ENCODE measurements at places on chromosomes 11 and 22.
A peak's percentile ranks its signal among the peaks of the same experiment; 100 is the strongest.

DNA sequence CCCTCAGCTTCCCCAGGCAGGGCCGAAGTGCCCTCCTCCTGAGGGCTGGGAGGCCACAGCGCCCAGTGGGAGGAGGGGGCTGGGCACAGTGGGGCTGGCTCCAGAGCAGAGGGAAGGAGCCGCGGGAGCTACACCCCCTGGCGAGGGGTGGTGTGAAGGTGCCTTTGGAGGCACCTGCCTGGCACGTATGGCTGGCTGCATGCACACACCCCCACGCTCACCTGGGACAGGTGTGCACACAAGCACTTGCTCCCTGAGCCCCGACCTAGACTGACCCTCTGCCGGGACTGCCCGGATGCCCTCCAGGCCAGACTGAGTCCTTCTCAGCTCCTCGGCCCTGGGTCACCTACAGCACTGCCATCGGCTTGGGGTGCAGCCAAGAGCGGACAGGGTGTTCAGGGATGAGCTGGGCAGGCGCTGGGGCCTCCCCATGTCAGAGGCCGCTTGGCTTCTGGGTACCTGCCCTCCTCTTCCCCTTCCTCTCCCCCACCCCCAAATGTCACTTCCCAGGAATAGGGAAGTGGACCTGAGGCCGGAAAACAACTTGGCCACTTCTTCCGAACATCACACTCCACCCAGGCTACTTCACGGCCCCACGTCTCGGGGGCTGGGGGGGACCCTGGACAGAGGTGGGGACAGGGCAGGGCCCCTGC is 7.4 kb upstream of the PIM3 start:
- no peak for DNase-seq

DNA sequence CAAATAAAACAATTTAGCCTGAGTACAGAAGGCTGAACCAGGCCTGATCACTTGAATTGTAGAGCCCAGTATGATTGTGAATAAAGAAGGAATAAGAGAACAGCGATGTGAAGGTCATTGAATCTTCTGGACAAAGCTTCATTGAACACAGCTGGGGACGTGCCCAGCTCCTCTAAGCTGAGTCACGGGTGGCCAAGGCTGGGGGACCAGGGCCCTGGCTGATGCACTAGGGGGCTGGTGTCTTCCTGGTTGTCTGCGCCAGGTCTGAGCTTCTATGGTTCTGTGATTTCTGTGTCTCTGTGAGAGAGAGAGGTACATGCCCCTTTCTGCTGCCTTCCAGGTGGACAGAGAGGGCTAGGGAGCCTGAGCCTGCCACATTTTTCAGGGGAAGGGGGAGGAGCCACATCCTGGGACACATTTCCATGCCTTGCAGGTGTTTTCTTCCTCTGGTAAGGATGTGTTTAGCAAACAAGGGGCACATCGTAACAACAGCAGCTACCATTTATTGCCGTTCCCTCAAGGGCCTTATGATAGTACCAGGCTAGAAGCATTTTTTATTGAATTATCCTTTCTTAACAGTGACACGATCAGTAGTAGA is 135.7 kb downstream of the C11orf91 start:
- DNase-seq, result no peak

- no peak for DNase-seq
Observed at GRCh38 chr11:100094121-100094865, 592.8 kb upstream of the ARHGAP42 start.

DNA sequence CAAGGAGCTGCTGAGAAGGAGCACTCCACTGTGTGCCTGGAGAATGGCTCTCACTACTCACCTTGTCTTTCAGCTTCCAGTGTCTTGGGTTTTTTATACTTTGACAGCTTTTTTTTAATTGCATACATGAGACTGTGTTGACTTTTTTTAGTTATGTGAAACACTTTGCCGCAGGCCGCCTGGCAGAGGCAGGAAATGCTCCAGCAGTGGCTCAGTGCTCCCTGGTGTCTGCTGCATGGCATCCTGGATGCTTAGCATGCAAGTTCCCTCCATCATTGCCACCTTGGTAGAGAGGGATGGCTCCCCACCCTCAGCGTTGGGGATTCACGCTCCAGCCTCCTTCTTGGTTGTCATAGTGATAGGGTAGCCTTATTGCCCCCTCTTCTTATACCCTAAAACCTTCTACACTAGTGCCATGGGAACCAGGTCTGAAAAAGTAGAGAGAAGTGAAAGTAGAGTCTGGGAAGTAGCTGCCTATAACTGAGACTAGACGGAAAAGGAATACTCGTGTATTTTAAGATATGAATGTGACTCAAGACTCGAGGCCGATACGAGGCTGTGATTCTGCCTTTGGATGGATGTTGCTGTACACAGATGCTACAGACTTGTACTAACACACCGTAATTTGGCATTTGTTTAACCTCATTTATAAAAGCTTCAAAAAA is 72.6 kb downstream of the NCAPD3 start:
- DNase-seq, result no peak

DNA sequence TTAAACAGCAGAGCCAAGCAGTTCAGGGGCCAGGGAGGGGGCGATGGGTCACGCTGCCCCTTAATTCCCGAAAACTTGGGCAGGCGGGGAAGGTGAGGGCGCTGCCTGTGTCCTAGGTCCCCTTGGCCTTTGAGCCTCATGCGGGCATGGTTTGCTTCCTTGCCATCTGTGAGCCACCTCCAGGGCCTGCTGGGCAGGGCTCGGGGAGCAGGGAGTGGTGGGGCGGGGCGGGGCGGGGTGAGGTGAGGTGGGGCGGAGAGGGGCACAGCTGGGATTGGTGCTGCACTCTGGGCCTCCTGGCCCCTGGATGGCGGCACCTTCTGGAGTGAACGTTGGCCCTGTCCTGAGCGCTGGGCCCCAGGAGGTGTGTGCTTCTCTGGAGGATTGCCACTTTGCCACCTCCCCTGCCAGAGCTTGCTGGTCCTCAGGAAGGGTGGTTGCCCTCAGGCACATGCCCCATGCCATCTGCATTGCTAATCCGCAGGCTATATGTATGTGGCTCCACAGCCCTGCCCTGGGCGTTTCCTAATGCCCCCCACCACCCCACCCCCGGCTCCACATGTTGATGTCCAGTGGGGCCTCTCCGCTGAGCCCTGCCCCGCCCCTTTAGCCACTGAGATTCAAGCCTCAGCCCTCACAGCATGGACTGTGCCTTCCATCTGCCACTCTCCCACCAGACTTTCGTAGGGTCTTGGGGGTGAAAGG is 352.5 kb downstream of the TBC1D22A start:
- no peak for DNase-seq

- DNase-seq, result no peak
Observed at GRCh38 chr11:76664578-76665061, 5.9 kb downstream of the LRRC32 start.

DNA sequence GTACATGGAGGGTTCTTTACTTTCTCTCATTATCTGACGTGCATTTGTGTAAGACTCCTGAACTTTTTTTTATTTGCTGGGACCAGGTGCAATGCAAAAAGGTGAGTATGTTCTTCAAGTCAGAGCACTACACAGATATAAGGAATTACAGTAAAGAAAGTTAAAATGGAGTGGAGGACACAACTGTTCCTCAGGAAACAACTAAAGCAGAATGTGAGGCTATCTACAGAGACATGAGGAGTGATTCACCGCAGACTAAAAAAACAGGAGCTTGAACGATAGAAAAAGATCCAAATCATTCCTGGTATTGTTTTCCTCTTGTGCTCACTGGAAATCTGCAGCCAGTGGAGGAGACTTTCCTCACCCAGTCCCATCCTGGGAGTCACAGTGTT is 106.2 kb downstream of the ABTB2 start:
- DNase-seq, result no peak

- DNase-seq, result no peak
Observed at GRCh38 chr11:88315981-88316441, 21.5 kb downstream of the CTSC start.

DNA sequence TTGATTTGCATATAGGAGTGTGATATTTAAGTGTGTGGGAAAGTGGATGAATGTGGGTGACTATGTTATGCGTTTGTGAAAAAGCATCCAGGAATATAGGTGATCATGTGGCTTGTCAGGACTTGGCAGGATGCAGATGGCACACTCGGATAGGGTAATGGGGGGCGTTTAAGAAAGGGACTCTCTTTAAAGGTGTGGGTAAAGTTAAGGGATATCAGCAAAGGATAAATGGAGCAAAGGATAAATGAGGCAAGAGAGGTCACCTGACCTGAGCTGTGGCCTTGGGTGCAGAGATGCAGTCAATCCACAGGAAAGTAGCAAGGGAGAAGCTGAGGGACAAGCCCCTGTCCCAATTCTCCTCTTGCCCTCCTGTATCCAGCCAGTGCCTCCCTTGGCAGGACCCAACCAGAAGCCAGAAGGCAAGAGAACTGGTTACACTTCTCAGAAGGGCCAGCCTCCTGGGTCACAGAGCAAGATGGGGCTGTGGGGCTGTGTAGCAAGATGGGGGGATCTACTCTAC is 47.5 kb upstream of the GRAMD1B start:
- DNase-seq, result no peak

GRCh38 chr11:68375337-68375736 is 62.9 kb downstream of the LRP5 start:
- DNase-seq, result no peak

DNA sequence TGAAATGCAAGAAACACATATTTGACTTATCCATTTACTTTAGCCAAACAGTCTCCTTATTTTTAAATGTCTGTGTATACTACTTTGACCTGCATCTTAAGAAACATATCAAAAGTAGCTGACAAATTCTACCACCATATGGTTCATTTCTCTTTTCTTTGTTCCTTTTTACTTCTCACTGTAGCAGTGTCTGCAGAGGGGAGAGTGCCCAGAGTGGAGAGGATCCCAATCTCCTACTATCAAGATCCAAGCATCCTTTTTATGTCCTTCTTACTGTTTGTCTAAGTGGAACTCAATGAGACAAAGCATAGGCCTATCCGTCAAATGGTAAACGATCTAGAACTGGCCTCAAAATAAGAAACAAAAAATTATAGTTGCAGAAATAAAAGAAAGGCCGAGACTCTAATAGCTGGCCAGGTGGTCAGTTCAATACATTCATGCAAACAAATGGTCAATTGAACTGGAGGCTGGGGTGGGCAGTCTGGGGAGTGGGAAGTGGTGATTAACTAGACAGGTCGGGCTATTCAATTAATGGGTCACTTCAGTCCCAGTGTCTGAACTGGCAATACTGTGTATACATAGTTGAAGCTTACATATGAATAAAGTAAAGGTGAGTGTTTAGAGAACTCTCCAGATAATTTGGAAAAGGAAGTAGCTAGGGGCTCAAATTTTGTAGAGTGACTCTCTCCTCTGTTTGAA is 149.1 kb downstream of the MAML2 start:
- DNase-seq, result no peak

DNA sequence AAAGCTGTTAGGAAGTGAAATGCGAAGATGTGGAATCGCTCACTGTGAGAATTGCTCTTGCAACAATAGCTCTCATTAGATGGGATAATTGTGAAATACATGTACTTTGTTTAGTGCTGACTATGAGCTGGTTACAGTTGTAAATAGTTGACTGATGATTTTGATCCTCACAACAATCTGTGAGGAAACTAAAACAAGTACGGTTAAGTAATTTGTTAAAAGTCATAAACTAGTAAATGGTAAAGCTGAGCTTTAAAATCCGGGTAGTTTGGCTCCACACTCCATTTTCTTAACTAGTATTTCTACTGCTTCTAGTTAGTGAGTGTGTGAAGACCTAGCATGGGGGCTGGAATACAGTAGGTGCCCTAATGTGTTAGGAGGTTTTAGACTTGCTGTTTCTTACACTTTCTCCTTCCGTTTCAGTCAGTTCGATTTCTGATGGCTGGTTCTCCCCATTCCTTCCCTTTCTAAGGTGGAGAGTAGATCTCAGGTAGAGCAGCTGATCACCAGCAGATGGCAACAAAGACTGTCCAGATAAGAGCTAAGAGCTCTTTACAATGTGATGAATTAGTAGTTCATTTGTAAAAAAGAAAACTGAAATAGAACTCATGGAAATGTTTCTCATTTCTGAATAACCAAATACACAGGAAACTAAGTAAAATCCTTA is 16.3 kb upstream of the CYP2R1 start:
- peak; percentile 73 for DNase-seq

DNA sequence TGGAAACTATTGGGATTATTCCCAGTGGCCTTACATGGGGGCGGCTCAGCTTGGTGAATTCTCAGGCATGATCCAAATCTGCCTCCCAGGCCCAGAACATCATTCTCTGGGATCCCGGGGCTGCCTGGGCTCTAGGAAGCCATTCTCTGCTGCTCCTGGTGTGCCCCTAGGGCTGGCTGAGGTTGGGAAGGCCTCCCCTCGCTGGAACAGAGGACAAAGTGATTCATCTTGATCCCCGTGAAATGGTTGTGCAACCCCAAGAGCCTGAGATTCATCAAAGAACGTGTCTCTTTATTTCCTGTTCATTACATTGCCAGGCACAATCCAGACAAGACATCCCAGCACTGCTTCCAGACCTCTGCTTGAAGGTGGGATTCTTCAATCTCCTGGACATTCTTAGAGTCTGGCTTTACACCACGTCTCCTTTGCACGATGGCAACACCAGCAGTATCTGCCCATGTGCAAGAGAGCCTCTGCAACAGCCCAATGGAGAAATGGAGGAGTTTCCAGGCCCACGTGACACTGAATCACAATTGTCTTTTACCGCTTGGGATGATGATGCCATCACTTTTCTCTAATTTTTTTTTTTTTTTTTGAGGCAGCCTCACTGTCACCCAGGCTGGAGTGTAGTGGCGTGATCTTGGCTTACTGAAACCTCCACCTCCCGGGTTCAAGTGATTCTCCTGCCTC is 52.3 kb downstream of the TST start:
- no peak for DNase-seq

GRCh38 chr11:123587559-123587958 is 66.9 kb downstream of the SCN3B start:
- DNase-seq, result no peak

DNA sequence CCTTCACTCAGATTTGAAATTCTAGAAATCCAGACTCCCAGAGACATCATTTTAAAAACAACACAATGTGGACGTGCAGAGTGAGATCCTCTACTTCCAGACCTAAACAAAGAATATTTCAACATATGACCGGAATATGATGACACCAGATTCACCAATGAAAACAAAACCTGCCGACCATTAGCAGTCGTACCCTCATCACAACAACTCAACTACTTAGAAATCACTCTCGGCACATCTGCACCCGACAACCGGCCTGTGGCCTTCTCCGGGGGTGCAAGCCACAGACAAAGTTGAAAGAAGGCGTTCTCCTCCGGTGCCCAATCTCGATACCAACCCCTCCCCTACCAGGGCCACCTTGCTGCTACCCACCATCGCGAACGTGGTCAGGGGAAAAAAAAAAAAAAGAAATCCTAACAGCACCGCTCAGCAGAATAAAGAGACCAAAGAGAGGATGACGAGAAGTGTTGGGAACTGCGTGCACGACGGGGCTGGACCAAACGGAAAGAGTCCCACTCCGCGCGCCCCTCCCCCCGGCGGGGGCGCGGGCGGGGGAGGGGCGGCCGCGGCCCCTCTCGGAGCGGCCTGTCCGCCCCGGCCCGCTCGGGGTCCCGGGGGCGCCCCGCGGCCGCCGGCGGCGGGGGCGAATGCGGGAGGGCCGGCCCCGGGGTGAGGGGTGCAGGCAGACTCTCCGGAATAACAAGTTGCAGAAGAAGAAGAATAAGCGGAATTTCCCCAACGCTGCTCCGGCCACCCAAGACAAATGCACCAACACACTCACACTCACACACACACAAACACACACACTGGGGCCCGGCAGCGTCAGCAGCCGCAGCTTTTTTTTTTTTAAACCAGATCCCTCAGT is 1.7 kb downstream of the PHF21A start:
- DNase-seq, result peak; percentile 19
